Activated CD4-positive, alpha-beta T cell treated with anti-CD3 and anti-CD28 coated beads for 36 hours (primary cell): ENCODE measurements at places on chromosomes 13 and 19. TPM values are rescaled to one million over a fixed set of nuclear protein-coding genes. Genes with fewer than 3 reads are reported as not detected.

- no peak for DNase-seq
These were observed 24.1 kb downstream of the MICU2 start for GRCh38 chr13:21579754-21580316.

DNA sequence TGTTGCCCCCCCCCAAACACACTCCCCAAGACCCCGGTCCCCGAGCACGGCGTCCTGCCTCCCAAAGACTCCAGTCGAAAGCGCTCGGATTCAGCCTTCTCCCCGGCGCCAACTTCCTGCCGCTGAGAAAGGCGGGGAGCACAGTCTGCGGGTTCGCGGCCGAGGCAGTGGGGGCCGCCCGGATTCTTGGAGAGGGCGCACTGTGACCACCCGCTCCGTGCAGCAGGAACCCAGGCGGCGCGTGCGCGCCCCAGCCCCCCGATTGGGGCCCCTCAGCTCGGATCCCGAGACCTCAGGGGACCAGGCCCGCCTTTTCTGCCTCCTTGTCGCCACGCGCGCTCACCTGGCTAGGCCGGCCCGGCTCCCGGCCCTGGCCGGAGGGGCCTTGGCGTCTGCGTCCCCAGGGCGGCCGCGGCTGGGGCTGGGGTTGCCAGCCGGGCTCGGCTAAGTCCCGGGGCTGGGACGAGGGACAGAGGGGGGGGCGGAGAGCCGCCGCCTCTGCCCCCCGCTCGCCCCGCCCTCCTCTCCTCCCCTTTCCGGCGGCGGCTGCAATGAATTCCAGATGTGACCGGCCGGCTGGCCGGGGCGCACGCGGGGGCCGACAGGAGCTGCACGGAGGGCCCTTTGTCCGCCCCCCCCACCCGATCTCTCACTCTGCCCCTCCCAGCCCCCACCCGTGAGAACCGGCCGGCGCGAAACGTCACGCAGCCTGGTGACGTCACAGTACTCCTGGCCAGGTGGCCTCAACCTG lies at the start of gene S1PR2:
S1PR2 (minus strand) TSS at position 471 of the 751 bp plus-strand sequence. CDS start 6,426 bp downstream, outside the sequence.
- DNase-seq = peak; percentile 83

- no peak for DNase-seq
These were observed 20.4 kb downstream of the UBL3 start for GRCh38 chr13:29830000-29830399.

Gene C13orf42
- not detected for total RNA-seq

- DNase-seq = no peak
These were observed 10.8 kb downstream of the C19orf44 start for GRCh38 chr19:16506961-16507360.

- DNase-seq = no peak
These were observed 681 bp upstream of the ZNF606 start for GRCh38 chr19:58003174-58003828.

Gene RAD23A
- 189 TPM for total RNA-seq

- DNase-seq = no peak
These were observed 30.4 kb downstream of the TPT1 start for GRCh38 chr13:45310341-45311131.

- peak; percentile 21 for DNase-seq
These were observed 87.9 kb downstream of the URI1 start for GRCh38 chr19:30029721-30030510.

- no peak for DNase-seq
These were observed 83.7 kb upstream of the OBI1 start for GRCh38 chr13:78742659-78743058.

GRCh38 chr19:43534816-43535761 lies 2.1 kb downstream of the ZNF575 start:
- DNase-seq = peak; percentile 58

Gene ZNF850
- total RNA-seq = 10.7 TPM

DNA sequence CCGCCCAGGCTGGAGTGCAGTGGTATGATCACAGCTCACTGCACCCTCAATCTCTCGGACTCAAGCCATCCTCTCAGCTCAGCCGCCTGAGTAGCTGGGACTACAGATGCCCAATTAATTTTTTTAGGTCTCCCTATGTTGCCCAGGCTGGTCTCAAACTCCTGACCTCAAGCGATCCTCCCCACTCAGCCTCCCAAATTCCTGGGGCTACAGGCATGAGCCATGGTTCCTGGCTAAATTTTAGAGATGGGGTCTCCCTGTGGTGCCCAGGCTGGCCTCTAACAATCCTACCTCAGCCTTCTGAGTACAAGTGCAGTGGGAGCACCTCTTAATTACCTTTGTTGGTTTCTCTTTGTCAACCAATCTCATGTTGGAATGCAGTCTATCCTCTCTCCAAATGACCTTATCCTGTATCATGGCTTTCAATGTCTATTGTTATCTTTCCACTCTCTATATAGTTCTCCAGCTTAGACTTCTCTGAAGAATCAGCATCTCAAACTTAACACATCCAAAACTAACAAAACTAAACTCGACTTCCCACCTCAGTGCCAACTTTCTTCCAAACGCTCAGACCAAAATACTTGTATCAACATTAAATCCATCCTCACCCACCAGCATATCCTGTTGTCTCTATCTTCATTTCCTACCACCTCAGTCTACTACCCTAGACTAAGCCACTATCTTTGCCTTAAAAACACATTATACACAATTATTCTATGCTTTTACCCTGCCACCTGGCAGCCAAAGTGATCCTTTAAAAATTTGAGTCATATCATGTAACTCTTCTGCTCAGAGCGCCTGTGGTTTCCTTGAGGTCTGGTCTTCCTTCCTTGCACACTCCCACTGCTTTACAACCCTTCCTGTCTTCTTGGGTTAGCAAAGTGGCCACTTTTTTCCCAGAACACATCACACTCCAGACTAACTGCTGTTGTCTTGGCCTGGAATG lies 6.7 kb downstream of the TPT1 start:
- DNase-seq = peak; percentile 56

Gene ZNF529
- 12.5 TPM for total RNA-seq

GRCh38 chr13:89936256-89936655 lies 1411.2 kb upstream of the MIR17HG start:
- no peak for DNase-seq

- DNase-seq = no peak
These were observed 18.3 kb upstream of the TEX29 start for GRCh38 chr13:111302045-111302726.
